ENCODE measurements at places on chromosomes 6 and 20.
A peak's percentile ranks its signal among the peaks of the same experiment; 100 is the strongest.

DNA sequence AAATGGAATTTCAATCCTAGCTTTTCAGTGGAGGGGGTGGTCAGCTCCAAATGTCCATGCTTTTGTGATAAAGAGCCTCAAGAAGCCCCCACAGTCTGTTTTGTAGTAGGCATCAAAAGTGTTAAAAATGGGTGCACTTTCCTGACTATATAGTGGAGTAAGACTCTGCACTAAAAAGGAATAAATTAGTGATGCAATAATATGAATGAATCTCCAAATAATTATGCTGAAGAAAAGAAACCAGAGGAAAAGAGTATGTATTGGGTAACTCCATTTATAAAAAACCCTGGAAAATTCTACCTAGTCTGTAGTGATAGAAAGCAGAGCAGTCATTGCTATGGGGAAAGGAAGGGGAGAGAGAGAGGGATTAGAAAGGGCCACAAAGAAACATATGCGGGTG is 310.4 kb upstream of the SUPT3H start:
- no peak for DNase-seq

DNA sequence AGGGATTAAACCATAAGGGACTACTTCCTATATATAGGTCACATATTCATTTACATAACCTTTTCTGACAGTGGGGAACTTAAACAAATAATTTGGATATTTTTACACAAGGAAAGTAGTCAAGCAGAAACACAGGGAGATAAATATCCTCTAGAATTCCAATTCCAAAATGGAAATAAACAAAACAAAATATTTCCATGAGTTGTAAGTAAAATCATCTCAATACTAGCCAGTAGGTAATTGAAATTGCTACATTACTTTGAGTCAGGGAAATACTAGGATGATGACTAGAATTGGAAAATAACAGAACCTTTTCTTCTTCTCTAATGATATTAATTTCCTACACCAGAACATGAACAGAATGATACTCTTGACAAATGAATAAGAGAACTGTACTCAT is 1308.1 kb upstream of the GJE1 start:
- no peak for DNase-seq

GRCh38 chr6:114556846-114557488 is 214.1 kb upstream of the HS3ST5 start:
- DNase-seq, result no peak

GRCh38 chr6:148446681-148447080 is 104.0 kb downstream of the SASH1 start:
- no peak for DNase-seq

DNA sequence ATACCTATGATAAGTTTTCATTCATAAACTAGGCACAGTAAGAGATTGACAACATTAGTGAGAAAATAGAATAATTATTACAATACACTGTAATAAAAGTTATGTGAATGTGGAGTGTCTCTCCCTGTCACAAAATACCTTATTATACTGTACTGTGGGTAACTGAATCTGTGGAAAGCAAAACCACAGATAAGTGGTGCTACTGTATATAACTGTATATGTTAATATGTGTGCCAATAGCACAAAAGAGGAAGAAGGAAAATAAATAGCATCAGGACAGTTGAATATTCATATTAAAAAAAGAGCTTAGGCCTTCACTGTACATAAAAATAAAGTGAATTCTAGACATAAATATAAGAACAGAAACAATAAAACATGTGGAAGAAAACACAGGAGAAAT is 243.5 kb downstream of the CDKAL1 start:
- DNase-seq, result no peak

- DNase-seq, result peak; percentile 44
Observed at GRCh38 chr6:113873043-113873667, 16.0 kb downstream of the MARCKS start.

DNA sequence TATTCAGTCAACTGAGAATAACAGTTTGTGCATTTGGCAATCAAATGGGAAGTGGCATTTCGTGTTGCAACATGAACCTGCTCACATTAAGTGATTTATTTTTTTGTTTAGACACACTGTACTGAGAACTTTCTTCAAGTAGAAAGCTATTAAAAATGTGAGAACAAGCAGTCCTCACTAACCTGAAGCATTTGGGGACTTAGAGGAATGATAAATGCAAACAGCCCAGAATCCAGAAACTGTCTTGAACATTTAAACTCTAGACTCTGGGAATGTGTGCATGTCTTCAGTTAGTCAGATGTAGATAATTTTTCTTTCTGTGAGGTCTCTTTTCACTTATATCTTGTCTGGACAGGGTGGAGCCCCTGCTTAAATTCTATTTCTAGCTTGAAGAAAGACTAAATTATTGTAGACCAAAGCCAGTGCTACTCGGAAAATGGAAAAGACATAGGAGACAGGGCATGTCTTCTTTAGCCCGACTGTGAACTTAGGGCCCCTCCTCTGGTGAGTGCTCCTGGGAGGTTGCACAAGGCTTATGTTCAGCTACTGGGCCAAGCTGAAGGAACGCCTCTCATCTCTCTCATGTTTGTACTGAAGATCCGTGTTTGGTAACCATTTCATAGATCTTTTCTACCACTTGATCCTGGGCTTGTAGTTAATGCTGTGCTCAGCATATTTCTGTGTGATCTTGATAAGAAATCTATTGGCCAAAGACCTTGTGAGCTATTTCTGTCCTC is 70.1 kb downstream of the SLX4IP start:
- no peak for DNase-seq

GRCh38 chr6:93787841-93788240 is 368.5 kb upstream of the EPHA7 start:
- DNase-seq, result no peak

GRCh38 chr6:88584581-88585275 is 378.7 kb downstream of the RNGTT start:
- DNase-seq, result no peak

GRCh38 chr6:135043364-135043763 is 11.3 kb downstream of the HBS1L start:
- no peak for DNase-seq

DNA sequence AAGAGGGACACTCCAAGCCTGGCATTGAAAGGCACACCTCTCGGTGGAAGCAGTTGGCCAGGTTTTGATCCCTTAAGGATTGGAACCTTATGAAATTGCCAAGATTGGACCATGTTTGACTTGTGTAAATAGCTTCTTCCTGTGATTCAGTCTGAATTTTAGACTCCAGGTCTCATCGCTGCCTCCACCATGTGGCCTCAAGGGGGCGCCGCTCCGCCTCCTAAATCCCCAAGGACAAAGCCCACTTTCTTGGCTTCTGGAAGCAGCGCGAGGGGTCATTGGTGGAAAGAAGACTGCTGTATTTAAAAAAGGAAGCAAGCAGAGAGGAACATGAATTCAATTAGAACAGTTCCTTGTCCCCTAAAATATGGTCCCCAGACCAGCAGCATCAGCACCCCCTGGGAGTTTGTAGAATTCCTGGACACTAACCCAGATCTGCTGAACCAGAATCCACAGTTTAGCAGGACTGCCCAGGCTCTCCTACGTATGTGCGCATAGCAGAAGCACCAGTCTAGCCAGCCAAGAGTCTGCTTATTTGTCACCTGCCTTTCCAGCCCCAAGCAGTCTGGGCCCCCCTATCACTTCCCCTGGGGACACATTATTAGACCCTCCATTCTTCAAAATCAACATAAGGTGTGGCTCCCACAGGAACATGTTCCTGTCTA is 108.5 kb downstream of the LY86 start:
- DNase-seq, result peak; percentile 45

DNA sequence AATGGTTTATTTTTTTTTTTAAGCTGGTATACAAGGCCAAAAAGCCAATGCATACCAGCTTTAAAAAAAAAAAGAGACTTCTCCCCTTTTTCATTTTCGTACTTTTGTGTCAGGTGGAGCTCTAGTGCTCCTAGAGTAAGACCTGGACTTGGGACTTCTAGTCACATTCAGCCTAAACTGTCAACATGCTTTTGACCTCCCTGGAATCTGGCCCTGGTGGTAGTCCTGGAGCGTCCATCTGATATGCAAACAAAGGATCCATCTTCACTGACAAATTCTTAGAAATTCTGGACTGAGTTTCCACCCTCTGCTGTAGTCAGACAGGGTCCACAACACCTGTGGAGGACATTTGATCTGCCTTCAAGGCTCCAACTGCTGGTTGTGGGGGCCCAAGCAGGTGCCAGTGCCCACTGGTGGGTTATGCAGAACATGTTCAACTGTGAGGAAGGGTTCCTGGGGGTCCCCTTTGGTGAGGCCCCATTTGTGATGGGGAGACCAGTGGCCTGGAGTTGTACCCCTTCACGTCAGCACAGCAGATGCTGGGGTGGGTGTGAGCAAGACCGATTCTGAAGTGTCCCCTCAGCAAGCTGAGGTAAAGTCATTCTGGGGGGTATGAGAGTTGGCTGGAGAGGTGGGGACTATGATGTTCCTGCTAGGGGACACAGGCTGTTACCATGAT is 12.6 kb upstream of the PCMTD2 start:
- DNase-seq, result no peak

DNA sequence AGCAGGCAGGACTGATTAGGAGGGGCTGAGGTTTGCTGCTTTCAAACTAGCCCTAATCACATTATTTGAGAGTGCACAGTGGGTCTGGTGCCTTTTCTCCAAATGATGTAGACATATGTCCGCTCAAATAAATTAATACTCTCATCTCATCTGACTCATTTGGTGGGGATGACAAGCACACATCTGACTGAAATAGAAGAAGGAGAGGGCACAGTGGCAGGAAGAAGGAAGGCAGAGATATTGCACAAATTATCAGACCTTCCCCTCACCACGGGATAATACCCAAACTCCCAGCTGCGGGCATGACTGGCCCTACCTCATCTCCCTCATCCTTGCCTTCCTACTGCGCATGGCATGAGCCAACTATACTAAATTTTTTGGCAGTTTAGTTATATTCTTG is 33.9 kb upstream of the TNFRSF21 start:
- DNase-seq, result no peak

- no peak for DNase-seq
Observed at GRCh38 chr6:134422426-134423231, 104.7 kb upstream of the SGK1 start.

GRCh38 chr6:84059082-84059481 is 25.5 kb downstream of the MRAP2 start:
- DNase-seq, result no peak

- DNase-seq, result no peak
Observed at GRCh38 chr6:135798751-135799515, 52.6 kb upstream of the PDE7B start.

DNA sequence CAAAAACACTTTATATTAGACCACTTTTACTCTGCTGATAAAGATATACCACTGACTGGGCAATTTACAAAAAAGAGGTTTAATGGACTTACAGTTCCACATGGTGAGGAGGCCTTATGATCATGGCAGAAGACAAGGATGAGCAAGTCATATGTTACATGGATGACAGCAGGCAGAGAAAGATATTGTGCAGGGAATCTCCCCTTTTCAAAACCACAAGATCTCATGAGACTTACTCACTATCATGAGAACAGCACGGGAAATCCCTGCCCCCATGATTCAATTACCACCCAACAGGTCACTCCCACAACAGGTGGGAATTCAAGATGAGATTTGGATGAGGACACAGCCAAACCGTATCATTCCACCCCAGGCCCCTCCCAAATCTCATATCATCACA is 1383.8 kb upstream of the MAP3K7 start:
- no peak for DNase-seq

DNA sequence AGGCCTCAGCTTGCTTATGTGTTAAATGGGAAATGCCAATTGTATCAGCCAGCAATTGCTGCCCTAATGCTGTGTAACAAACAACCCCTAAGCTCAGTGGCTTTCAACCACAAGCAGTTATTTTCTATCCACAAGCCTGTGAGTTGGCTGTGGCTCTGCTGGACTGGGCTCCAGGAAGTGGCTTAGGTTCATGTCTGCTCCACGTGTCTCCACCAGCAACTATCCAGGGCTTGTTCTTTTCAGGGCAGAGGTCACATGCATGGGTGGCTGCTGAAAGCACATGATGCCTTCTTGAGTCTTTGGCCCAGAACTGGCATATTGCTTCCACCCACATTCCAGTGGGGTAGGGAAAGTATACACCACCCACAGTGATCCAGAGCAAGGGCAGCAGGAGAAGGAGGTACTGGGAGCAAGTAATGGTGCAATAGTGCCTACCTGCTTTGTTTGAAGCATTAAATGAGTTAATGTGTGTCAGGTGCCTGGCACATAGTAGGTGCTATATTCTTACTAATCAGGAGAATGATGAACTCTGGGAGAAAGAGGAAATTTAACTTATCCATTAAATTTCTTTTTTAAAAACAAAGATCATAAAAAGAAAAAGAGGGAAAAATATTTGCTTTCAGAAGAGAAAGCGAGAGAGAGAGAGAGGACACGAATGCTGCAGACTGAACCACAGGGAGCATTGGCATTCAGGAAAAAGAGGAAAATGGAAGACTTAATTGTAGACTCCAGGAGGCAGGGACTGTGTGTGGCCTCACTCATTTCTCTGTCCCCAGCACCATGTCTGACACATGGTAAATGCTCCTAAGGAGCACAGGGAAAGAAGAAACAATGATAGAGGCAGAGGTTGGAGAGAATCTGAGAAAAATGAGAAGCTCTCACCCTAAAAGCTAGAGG is 25.2 kb upstream of the RNF24 start:
- no peak for DNase-seq

DNA sequence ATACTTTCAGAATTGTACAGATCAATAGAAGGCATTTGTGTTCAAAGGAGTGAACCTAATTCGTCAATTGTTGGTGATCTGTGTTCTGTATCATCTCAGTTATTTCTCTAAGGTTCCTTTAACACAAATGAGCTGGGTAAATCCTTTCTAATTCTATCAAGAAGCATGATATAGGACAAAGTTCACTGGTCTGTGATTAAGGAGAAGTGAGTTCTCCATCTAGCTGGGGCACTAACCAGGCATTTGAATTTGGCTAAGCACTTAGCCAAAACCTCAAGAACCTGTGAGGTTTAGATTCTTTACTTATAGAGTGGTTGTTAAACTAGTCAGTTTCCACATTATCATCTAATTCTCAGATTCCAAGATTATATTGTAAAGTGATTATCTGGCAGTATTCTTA is 50.3 kb downstream of the DOP1A start:
- DNase-seq, result no peak

GRCh38 chr6:14630016-14630415 is 512.4 kb downstream of the CD83 start:
- DNase-seq, result no peak

DNA sequence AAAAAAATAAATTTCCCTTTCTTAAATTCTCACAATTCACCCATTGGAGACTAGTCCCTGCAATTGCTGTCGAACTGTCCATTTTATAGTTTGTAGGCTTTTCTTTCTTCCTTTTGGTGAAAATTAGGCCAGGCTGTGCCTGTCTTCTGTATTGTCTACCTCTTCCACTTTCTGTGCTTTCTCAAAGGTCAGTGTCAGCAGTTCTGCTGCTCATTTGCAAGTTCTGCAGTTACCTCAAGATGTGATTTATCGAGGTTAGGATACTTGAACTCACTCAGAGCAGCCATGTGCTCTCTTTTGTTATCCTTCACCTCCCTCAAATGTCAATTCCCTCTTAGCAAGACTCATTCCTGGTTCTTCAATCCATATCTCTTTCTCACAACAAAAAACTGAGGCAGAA is 179.1 kb downstream of the SLC35F1 start:
- no peak for DNase-seq
